ENCODE measurements at places on chromosomes 5 and 9.

DNA sequence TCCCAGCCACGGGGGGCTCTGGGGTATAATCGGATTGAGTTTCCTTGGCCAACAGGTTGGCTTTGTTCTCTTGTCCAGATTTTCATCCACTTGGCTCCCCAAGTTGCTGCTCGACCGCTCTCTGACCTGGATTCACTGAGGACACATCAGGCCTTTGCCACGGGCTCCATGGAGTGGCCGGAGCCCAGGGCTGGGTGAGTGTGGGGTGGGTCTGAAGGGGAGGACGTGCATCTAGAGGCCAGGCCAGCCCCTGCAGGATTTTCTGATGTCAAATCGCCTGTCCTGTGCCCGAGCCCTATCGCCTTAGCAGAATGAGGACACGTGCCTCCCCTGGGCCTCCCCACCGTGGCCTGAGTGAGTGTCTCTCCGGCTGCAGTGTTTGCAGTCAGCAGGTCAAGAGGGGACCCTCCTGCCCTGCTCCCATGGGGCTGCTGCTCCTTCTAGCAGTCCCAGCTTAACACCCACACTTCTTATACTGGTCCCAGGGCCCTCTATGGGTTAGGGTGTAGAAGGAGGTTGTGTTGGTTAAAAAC, 89.1 kb upstream of the BOD1 start:
- DNase-seq, result no peak

- DNase-seq, result no peak
Measured at GRCh38 chr5:36452424-36453006, 150.8 kb upstream of the RANBP3L start.

GRCh38 chr5:159453209-159453608, 122.9 kb upstream of the IL12B start:
- no peak for DNase-seq

DNA sequence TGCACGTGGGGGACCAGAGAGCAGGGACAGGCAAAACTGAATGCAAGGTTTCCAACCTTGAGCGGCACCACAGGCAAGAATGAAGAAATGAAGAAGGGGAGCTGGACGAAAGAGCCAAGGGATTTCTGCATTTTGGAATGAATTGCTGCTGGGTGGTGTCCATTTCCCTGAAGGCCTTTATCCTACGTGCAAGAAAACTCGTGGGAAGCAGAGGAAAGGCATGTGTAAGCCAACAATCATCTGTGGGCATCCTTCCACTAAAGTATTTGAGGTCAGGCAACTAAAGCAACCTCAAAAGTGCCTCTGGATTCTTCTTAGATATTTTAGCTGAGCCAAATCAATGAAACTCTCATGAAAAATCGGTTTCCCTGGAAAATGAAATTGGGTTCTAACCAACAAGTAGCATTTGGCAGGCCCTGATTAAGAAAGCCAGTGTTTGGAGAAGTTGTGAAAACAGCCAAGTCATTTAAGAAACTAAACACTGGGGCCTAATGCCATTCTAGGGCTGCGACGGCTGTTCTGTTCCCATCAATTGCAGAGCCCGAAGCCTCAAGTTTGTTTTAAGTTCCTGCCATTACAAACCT, 4.7 kb upstream of the TGFBI start:
- DNase-seq, result no peak

- peak; percentile 64 for DNase-seq
Measured at GRCh38 chr9:111661150-111661801, at the start of gene GNG10. TSS of gene GNG10 (plus strand) at chr9:111661605. CDS start at chr9:111661635, 30 bp downstream.

Data from activated effector memory CD4-positive, alpha-beta T cell treated with Interleukin-2 at 50 U/mL for 16 hours (primary cell).